ENCODE measurements at places on chromosomes 2 and 18. TPM values are rescaled to one million over a fixed set of nuclear protein-coding genes. Genes with fewer than 3 reads are reported as not detected.

- no peak for DNase-seq
These were observed 79.9 kb upstream of the RIT2 start for GRCh38 chr18:43195421-43195820.

DNA sequence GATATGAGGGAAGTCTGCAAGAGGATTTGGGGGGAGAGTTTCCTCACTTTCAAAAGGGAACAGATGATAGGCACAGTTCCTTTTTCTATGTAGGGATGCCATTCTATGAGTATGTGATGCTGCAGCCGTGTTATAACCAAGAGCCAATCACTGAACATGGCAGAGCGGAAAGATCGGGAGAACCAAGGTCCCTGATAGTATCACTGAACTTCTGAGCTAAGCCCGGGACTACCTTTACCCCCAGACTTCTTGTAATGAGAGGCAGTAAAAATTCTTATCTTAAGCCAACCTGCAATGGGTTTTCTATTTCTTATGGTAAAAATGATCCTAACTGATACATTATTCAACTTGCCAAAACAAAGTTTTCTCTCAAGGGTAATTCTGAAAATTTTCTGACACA lies 21.6 kb upstream of the SLC1A4 start:
- DNase-seq = no peak

DNA sequence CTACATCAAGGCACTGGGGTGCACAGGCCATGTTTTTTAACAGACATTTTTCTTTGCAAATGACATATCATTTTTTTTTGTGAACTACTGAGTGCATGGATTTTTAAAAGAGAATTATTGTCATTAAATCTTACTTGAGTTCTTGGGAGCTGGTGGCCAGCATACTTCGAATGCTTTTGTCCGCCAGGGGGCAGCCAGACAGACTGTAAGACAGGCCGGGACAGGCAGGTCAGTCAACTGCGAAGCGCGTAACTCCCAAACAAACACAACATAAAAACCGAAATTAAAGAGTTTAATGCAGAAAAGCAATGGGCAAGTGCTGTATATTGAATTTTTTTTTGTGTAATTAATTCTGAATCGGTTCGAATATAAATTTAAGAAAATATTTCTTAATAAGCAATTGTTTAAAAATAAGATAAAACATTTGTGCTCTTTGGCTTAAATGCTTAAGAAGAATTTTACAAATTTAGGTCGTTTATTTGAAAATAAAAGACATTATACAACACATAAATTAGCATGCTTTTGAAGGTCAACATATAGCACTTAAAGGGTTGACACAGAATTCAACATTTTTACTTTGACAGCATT lies 142.2 kb upstream of the PXDN start:
- DNase-seq = peak; percentile 63

DNA sequence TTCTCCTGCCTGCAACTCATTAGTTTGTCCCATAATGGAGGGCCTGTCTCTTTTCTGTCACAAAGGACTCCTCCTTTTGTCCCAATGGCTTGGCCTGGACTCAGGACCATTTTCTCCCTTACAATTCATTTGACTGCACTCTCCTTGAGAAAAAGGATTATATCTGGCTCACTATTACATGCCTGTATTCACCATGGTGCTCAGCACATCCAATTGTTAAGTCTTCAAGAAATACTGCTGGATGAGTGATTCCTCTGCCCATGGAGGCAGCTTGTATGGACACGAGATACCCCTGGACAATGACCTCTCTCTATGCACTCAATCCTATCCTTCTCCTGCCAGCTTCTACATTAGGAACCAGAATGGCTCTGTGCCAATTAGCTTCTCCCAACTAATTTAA lies 47.0 kb downstream of the CHST9 start:
- DNase-seq = no peak

DNA sequence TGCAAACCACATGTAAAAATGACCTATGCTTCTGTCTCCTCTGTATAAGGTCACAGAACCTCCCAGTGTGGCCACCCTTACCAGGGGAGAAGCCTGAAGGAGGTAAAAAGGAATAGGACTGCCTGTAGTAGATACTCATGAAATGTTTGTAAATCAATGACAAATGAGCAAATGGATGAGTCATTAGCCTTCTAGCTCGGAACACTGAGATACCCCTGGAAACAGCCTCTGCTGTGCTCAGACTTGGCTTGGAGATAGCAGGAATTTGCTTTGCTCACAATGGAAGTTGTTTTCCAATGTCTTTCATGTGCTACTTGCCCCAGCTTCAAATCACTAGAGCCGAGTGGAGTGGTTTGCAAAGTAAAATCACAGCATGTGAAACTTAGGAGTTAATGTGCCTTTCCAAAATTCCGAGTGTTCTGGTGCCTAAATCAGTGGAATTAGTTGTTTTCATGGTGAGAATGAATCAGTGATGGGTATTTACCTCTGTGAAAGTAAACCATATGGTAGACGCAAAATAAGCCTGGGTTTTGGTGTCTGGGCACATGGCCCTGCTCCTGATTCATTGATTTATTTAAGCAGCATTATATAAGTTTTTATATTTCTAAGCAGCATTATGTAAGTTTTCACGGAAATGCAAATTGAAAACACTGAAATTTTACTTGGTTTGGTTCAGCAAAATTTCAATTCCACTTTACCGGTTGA lies 154.0 kb upstream of the MAP3K20 start:
- no peak for DNase-seq

GRCh38 chr2:63738019-63738418 lies 103.7 kb upstream of the UGP2 start:
- DNase-seq = no peak

DNA sequence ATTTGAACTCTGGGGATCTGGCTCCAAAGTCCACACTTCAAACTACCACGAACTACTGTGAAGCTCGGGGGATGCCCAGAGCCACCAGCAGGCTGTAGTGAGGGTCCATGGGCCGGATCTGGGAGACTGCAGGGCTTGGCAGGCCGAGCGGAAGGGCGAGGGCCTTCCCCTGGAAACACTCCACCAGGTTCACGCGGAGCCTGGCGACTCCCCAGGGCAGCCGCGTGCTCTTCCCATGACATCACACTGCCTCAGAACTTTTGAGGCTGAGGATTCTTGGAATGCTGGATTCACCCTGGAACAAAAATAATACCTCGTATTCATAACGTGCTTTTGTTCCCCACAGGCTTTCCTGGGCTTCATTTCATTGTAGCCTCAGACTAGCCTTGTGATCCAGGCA lies 201.0 kb downstream of the SMAD7 start:
- no peak for DNase-seq

- no peak for DNase-seq
These were observed 155.8 kb downstream of the PTGR3 start for GRCh38 chr18:75053028-75053629.

GRCh38 chr2:84548303-84548702 lies 32.0 kb downstream of the DNAH6 start:
- no peak for DNase-seq

DNA sequence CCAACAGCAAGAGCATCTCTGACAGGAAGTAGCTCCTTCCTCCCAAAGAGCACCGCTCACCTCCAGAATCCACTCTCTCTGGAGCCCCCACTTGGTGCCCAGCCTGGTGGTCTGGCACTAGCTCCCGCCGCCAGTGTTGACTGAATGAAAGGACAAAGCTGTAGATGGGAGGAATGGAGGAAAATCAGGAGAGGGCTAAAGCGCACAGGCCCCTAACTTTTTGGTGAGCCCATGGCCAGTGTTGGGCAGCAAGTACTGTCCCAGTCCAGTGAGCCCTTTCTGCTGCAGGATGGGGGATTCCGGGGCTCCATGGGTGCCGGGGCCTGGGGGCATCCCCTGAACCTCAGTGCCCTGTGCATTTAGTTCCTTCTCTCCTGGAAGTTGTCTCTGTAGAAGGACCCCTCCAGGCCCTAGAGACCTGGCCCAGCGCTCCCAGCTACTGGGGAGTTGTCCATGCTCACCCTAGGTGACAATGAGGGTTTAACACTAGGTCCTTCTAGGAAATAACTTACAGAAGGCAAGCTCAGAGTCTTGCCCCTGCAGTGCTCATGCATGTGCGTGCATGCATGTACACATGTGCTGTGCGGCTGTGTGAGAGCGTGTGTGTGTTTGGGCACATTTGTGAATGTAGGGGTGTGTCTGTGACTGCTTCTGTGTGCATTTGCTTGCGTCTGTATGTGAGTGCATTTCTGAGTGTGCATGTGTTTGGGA lies 33.6 kb downstream of the GLI2 start:
- no peak for DNase-seq

DNA sequence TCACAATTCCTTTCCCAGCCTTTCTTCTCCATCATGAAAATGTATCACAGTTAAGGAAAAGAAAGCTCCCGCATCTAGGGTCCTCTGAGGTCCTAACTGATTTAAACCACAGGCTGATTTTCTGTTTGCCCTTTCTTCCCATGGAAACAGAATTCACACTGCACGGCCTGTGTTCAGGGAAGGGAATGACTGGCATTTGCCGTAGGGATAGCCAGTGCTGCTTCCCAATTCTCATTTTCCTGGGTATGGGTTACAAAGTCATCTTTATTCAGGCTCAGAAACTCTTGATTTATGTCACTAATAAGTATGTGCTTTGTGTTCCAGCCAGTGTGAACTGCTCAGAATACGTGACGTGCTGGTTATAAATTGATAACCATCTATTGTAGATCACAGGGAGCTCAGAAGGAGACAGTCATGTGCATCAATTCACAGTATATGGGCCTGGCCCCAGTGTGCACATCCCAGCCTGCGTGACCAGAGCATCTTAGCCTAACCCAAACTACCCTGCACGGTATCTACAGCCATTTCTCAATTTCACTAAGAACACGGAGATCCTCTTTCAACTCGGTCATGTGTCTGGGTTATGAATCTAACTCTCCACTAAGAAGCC lies 163.3 kb downstream of the LRRC30 start:
- DNase-seq = no peak

DNA sequence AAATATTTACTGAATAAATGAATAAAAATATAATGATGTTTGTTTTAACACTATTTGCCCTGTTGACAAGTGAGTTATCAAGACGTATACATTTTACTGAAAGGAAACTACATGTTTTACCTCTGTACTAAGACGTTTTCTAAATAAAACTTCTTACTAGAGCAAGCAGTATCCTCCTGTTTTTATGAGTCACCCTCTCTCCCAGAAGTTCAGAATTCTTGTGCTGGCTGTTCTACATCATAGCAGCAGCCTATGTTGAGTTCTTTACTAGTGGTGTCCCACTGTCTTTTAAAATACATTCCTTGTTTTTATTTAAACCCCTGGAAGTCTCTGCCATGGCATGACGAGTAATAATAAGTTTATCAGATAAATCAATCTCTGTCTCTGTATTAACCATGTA lies 297.4 kb downstream of the CALCRL start:
- DNase-seq = no peak

- no peak for DNase-seq
These were observed 119.6 kb upstream of the MSTN start for GRCh38 chr2:190182071-190182524.

DNA sequence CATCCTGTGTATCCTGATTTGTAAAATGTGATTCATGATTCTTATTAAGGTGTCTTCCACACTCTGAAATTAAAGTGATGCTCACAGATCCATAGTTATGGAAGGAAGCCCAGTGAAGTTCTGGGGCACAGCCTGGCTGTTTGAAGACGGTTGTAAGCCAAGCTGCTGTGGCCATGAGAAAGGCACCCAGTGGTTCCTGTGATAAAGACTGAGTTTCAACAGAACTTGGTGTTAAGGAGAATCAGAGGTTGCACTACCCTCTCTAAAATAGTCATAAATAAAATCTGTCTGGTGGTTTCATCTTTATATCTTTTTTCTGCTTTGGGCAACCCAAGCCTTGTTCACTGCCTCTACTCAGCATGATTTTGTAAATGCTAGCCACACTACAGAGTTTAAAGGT lies 32.2 kb upstream of the SPOPL start:
- DNase-seq = no peak

- DNase-seq = no peak
These were observed 116.1 kb downstream of the NFATC1 start for GRCh38 chr18:79511671-79512301.

NPAS2 gene
- polyA plus RNA-seq = 19.3 TPM

NYAP2 gene
- polyA plus RNA-seq = 0.09 TPM

UGT1A10 gene
- not detected for polyA plus RNA-seq

PTPN2 gene
- polyA plus RNA-seq = 57.2 TPM
